ENCODE measurements at places on chromosomes 1 and 21.

DNA sequence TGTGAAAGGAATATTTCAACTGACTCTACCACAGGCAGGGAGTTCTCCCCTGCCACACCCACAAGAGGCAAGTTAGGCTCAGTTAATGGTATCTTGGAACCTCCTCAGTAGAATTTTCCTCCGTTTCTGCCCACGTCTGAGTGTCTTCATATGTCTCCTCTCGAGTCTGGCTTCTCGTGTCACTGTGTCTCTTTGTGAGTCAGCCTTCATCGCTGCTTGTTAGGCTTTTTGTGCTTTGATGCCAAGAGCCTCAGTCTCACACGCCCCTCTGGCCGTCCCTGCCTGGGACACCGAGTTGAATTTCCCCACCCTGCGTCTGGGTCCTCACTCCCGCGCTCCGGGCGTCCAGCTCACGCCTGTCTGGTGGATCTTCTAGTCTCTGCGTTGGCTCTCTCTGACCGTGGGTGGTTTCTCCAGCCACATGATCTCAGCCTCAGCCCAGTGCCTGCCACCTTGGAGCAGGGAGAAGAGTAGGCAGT, 125.7 kb upstream of the GADD45A start:
- peak; percentile 31 for DNase-seq

- DNase-seq: peak; percentile 14
Observed at GRCh38 chr1:14842891-14843290, 244.4 kb downstream of the KAZN start.

- DNase-seq: no peak
Observed at GRCh38 chr1:41715441-41716095, 203.2 kb downstream of the HIVEP3 start.

- DNase-seq: no peak
Observed at GRCh38 chr1:42758641-42759040, 8.2 kb downstream of the P3H1 start.

- DNase-seq: no peak
Observed at GRCh38 chr1:17909634-17910033, 154.5 kb downstream of the ACTL8 start.

DNA sequence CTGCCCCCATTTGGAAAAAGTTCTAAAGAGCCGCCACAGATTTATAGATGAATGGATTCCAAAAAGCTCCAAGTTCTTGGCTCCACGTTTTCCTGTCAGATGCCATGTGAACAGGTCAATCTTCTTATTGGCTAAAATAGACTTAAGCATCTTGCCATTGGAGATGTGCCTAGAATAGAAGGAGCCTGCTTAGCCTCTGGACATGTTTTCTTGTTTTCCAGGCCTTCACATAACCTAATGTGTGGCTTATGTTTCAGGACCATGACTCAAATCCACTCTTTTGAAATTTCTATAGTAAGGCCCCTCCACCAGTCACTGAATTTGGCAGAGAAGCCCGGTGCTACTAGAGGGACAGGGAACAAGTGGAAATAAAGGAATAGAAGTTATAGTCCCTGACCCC, 31.5 kb downstream of the PHC2 start:
- no peak for DNase-seq

GRCh38 chr21:44958471-44959191, 18.8 kb downstream of the SLX9 start:
- peak; percentile 40 for DNase-seq

DNA sequence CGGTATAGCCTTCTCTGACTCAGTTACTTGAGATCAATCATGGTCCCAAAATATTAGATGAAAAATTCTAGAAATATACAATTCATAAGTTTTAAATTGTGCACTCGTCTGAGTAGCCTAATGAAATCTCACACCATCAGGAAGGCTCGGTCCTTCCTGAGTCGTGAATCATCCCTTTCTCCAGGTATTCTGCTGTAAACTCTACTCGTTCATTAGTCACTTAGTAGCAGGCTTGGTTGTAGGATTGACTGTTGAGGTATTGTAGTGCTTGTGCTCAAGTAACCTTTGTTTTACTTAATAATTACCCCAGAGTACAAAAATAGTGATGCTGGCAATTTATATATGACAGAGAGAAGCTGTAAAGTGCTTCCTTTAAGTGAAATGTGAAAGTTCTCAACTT, 238.7 kb downstream of the OLFM3 start:
- DNase-seq: no peak

- DNase-seq: no peak
Observed at GRCh38 chr1:226444901-226445300, 37.0 kb upstream of the PARP1 start.

- no peak for DNase-seq
Observed at GRCh38 chr1:37123276-37124115, 89.2 kb upstream of the GRIK3 start.

DNA sequence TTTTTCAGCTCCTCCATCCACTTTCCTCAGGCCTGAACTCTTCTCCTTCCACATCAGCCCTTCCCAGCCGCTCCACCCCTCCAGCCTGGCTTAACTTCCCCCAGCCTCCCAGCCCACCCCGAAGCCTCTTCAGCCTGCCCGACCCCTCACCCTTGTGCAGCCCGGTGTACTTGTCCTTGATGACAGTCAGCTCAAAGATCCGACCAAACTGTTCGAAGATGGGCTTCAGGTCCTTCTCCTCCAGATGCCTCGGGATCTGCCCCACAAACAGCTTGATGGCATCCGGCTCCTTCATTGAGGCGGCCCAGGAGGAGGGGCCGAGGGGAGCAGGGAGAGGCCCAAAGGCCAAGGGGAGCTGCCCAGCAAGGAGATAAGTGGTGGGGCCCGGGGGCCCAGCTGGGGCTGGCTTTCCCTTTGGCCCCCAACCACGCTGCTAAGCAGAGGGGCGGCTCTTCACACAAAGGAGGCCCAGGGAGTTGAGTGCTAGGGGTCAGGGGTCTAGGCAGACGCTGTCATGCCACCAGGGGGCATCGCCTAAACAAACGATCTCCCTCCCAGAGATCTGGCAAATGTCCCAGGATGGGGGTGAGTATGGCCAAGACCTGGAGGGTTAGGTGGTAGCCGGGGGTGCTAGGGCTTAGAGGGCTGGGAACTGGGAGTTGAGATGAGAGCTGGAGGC, 738 bp downstream of the CELF3 start:
- DNase-seq: no peak

DNA sequence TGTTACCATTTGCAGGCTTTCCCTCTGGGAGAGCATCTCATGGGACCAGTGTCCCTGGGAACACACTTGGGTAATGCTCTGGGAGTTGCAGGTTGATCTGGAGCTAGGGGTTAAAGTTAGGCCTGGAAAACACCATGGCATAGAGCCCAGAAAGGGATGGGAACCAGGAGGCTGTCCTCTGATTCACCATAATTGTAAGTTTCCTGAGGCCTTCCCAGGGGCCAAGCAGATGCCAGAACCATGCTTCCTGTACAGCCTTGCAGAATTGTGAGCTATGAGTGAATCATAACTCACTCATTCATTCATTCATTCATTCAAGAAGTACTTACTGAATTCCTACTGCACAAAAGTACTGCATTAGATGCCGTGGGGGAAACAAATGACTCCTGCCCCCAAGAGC, 50.0 kb downstream of the LACTBL1 start:
- no peak for DNase-seq

GRCh38 chr1:39082811-39083576, 56.8 kb downstream of the NDUFS5 start:
- no peak for DNase-seq

- DNase-seq: no peak
Observed at GRCh38 chr1:12197483-12197880, 30.7 kb downstream of the TNFRSF1B start.

GRCh38 chr1:184189361-184189760, 137.8 kb downstream of the TSEN15 start:
- DNase-seq: no peak

All from AG09309 (cell line).